ENCODE measurements at places on chromosomes 1 and 21.

GRCh38 chr1:197985351-197985750 lies 68.2 kb downstream of the LHX9 start:
- DNase-seq = no peak

DNA sequence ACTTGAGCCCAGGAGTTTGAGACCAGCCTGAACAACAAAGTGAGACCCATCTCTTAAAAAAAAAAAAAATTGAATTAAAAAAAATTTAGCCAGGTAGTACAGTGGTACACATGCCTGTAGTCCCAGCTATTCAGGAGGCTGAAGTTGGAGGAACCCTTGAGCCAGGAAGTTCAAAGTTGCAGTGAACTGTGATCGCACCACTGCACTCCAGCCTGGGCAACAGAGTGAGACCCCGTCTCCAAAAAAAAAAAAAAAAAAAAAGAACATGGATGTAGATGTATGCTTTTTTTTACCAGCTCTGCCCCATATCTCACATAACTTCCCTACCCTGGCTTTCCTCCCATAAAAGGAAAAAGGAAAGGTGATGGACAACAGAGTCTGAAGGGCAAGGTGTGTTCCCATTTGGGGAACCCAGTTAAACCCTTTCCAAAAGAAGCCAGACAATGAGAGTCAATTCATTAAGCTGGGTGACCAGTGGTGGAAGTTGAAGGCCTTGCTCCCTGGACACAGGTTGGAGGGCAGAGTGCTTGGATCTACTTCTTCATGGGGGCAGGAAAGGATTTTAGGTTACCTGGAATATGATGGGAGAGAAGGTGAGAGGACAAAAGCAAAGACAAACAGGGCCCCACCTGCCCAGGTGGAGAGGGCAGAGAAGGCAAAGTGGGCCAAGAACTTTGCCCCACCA lies 2.9 kb downstream of the KRTCAP2 start:
- no peak for DNase-seq

GRCh38 chr1:85283475-85284199 lies 7.2 kb upstream of the BCL10 start:
- no peak for DNase-seq

DNA sequence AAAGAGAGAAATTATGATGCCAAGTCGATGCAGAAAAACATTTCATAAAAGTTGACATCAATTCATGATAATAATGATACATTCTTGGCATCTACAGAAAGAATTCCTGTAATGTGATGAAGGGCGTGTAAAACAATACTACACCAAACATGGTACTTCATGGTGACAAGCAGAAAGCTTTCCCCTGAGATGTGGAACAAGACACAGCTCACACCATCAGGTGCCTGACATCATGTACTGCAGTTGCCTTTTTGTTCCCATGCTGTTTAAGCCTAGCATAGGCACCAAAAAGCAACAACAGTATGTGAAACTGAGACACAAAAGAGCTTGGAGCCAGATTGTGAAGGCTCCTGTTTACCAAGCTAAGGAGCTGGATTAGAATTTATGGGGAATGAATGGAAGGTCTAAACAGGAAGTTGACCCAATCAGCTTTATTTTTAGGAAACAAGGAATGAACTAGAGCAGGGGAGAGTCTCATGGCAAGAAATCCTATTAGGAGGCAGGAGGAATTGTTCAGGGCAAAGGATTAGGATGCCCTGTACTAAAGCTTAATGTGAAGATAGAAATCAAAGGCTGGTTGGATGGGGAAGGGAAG lies 67.2 kb downstream of the SYDE2 start:
- no peak for DNase-seq

DNA sequence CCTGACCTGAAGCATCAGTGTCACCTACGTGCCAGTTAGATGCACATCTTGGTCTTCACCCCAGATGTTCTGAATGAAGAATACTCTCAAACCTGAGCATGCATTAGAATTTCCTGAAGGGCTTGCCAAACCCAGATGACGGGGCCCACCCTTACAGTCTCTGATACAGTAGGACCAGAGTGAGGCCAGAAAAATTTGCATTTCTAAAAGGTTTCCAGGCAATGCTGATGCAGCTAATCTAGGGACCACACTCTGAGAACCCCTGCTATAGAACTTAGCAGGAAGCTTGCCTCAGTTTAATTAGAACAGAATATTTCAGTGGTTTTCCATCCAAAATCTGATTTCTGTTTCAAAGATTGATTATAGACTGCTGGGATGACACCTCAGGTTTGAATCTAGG lies 9.9 kb upstream of the CTBS start:
- DNase-seq = no peak
